ENCODE measurements at places on chromosomes 2 and 18. TPM values are rescaled to one million over a fixed set of nuclear protein-coding genes. Genes with fewer than 3 reads are reported as not detected.
A peak's percentile ranks its signal among the peaks of the same experiment; 100 is the strongest.

DNA sequence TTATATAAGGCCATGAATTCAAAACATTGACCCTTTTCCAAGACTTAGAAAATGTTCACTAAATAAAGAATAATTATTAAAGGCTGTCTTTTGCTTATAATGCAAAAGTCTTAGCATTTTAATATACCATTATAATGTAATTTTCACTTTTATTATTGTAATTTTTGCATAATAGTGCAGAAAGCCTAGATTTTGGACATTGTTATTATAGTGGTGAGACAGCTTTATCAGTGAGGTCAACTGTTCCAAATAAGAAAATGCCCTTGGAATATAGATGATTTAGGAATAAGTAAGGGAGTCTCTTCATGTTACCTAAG, 56.6 kb downstream of the ATIC start:
- peaks cover 15% of the 10 kb centered on the region for H3K36me3 ChIP-seq
- H3K4me1 ChIP-seq = no peaks in the 10 kb centered on the region
- H3K27me3 ChIP-seq = no peaks in the 10 kb centered on the region
- H3K4me3 ChIP-seq = no peak overlapping the region
- H3K27ac ChIP-seq = no peak overlapping the region

- no peaks in the 10 kb centered on the region for H3K4me1 ChIP-seq
- no peak for DNase-seq
- no peaks in the 10 kb centered on the region for H3K36me3 ChIP-seq
- no peak overlapping the region for H3K4me3 ChIP-seq
- H3K27ac ChIP-seq = no peak overlapping the region
- H3K27me3 ChIP-seq = no peaks in the 10 kb centered on the region
Observed at GRCh38 chr2:150705357-150705756, 217.9 kb upstream of the RND3 start.

GRCh38 chr2:203532957-203533658, 2.0 kb downstream of the RAPH1 start:
- peak; percentile 45 for DNase-seq
- H3K4me3 ChIP-seq = peak overlapping the region; percentile 17
- H3K27ac ChIP-seq = peak overlapping the region; percentile 99
- H3K36me3 ChIP-seq = no peaks in the 10 kb centered on the region
- H3K4me1 ChIP-seq = peaks cover 28% of the 10 kb centered on the region
- no peaks in the 10 kb centered on the region for H3K27me3 ChIP-seq

NAT8 gene
- not detected for total RNA-seq

Data from thyroid gland (tissue), 4 donors.